Small intestine (tissue), 16 donors: ENCODE measurements at places on chromosomes 4 and X. TPM values are rescaled to one million over a fixed set of nuclear protein-coding genes. Genes with fewer than 3 reads are reported as not detected.

Gene IBSP
- polyA plus RNA-seq: 0.04 TPM

- no peak for DNase-seq
These were observed 72.5 kb downstream of the SLC16A2 start for GRCh38 chrX:74493806-74494205.

DNA sequence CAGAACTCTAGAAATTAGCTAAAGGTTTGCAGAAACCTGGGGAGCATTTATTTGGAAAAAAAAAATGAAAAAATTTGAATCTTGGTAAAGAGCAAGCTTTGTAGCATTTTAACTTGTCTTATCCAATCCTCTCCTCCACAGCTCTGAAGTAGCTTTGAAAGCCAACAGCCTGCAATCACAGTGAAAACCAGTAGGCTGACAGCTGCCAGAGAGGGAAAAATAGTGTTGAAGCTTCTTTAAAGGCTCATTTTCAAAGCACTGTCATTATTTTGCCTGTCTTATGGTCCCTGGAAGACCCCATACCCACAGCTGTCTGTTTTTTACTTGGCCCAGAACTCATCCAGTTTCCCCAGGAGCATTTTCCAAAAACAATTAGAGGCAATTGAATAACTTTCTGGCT lies 230.8 kb upstream of the EDNRA start:
- no peak for DNase-seq

DNA sequence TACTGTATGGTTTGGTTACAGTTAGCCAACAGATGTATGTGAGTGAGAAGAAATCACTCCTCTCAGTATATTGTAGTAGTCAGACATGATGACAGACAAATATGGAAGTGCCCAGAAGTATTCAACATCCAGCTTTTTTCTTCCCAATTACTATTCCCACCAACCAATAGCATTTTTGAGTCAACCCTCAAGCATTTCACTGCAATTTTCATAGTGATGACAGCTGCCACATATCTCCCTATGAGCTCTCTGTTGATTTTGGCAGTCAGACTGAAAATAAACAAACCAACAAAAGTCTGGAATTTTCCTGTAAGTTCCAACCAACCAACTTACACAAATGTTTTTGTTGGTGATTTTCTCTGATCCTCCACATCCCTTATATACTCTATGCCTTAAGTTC lies 8.2 kb upstream of the TRAM1L1 start:
- DNase-seq: no peak

DNA sequence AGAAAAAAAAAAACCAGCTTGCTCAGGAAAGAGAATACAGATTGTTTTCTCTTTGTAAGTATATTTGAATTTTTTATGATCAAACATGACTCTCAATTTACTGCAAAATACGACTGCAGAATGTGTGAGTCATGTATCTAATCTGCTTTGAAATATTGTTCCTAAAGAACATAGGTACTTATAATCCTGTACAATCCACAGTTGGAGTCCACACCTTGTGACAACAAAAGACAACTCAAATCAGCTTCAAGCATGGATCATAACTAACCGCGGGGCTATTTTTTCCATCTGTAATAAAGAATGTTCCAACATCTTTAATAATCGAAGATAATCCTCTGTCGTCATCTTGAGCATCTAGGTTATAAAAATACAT lies 77.8 kb upstream of the STIM2 start:
- DNase-seq: peak; percentile 39

Gene TCEAL7
- polyA plus RNA-seq: 4.3 TPM

GRCh38 chr4:140252141-140252741 lies 98.3 kb upstream of the MAML3 start:
- DNase-seq: peak; percentile 61

Gene NONO
- 82.5 TPM for polyA plus RNA-seq

DNA sequence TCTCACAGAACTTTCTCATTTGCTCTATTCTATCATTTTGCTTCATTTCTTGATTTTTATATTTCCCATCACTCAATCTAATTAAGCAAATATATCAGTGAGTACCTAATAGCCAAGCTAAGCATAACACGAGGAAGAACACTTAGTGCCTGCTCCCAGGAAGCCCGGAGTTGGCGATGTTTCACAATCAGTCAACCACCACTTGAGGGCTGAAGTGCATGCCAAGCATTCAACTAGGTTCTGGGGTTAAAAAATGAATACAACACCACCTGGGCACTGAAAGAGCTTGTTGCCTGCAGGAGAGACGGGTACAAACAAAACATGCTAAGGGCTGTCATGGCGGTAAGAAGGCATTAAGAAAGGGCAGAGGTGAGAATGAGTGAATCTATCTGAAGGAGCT lies 47.5 kb downstream of the UCHL1 start:
- DNase-seq: no peak

DNA sequence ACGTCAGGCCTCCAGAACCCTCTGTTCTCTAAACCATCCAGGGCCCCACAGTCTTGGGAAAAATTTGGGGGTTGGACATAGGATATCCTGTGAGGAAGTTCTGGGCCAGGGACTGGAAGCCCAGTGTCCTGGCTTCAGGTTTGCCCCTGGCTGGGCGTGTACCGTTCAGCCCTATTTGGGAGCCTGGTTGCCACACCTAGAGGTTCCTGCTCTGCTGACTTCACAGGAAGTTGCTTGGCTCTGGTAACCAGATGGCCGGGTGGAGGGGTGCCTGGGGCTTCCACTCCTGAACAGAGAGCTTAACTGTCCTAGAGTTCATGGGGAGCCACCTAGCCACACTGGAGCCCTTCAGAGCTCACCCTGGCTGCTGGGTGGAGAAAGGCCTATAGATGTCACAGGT lies 1.1 kb downstream of the TAFAZZIN start:
- DNase-seq: no peak

DNA sequence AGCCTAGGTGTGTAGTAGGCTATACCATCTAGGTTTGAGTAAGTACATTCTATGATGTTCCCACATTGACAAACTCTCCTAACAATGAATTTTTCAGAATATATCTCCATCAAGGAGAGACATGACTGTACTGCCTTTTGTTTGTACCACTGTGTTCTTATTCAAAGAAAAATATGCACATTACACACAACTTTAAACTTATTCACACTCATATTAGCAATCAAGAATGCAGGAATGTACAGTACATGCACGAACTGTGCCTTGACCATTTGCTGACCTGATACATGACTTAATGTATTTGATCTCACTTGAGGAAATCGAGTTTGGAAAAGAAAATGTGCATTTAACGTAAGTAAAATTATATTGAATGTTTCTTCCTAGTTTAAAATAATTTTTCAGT lies 525.1 kb upstream of the AGA start:
- no peak for DNase-seq

Gene HTN1
- polyA plus RNA-seq: not detected

Gene TLR7
- 0.09 TPM for polyA plus RNA-seq

Gene MAGEB2
- not detected for polyA plus RNA-seq

- peak; percentile 26 for DNase-seq
These were observed 19.9 kb upstream of the KLHL8 start for GRCh38 chr4:87240341-87240740.

GRCh38 chr4:67712650-67713528 lies 11.9 kb upstream of the UBA6 start:
- no peak for DNase-seq

DNA sequence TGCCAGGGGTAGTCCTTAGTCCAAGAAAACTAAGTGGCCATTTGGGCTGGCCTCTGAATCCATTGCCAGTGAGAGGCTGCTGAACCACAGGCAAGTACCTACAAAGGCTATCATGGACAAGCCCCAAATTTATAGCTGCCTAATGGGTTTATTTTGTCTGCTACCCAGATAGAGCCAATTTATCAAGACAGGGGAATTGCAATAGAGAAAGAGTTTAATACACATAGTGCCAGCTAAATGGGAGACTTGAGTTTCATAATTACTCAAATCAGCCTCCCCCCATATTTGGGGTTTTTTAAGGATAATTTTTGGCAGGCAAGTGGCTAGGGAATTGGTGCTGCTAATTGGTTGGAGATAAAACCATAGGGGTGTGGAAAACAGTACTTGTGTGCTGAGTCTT lies 73.1 kb upstream of the BMP2K start:
- no peak for DNase-seq

DNA sequence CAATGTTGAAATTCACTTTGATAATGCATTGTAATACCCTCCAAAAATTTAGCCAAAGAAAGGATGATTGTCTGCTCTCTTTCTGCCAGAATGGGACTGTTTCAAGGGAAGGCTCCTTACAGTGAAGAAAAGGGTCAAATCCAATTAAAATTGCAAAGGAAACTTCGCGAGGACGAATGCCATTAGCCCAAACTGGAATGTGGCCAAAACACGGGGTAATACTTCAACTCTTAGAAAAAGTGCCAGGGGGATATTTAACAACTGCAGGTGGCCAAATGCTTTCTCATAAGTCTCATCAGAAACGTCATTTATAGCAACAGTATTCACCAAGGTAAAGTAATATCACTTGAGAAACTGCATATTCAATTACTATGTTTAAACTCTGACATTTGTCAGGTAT lies 29.0 kb downstream of the NKX3-2 start:
- DNase-seq: no peak

DNA sequence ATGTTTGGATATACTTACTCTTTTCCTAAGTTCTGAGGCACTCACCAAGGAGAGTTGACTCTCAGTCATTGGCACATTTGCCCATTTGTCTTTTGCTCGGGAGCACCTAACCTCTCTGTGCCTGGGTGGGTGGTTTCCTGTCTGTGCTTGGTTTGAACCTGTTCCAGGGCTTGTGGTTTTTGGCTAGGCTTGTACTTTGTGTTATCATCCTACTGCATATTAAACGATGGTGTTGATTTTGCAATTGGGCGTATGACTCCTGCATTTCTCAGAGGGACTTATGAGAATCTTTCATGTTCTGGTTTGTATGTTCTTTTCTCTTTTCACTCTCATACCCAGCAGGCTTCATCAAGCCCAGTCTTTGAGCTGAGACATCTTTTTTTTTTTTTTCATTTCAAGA lies 161.7 kb downstream of the BTC start:
- DNase-seq: no peak

DNA sequence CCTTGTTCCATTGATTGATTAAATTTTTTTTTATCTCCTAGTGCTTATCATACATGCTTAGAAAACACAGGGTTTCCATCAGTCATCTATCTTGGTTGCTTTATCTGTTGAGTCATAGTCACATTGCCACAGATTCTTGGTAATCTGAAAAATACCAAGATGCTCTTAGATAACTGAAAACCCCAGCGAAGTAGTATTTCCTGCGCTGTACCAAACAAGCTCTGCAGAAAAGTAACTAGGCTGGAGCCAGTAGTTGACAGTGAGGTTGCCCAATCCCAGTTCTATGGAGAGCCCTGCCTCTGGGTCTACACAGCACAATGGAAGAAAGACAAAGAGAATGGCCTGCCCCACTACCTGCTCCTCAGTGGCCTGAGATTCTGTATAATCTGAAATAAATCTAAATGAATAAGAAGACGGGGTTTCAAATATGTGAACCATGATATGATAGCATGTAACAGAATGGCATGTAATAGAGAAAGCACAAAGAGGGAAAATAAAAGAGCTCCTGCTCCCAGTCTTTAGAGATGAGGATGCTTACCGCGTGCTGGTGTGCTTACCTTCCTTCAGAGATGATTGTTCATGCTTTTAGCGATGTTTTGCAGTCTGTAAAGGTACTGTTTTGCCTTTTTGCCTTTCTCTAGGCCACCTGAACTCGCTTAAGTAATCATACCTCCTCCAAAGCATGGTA lies 55.3 kb upstream of the RAPGEF2 start:
- DNase-seq: peak; percentile 35

DNA sequence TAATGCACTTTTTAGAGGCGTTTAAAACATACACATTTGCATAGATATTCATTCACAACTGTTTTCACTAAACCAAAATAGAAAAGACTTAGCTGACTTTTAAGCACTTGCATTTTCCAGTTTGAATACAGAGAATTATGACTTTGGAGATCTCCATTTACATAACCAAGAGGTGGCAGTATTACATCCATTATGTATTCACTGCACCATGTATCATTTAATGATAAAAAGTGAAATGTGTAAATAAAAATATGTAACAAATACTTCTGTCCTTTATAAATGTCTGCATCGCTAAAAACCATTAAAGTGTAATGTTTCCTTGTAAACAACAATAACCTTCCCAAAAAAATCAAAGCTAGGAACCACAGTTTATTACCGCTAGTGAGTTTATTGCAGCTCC lies 413.2 kb downstream of the FGF13 start:
- DNase-seq: no peak

Gene ENPEP
- 38.6 TPM for polyA plus RNA-seq

- DNase-seq: no peak
These were observed 408.9 kb downstream of the NAP1L3 start for GRCh38 chrX:93264261-93265002.

- DNase-seq: no peak
These were observed 27.2 kb upstream of the PDLIM3 start for GRCh38 chr4:185562531-185562930.

GRCh38 chr4:78432896-78433295 lies 118.7 kb upstream of the ANXA3 start:
- DNase-seq: peak; percentile 35

- DNase-seq: no peak
These were observed 61.9 kb upstream of the PAGE4 start for GRCh38 chrX:49767236-49767635.

- DNase-seq: no peak
These were observed 144.9 kb downstream of the C4orf33 start for GRCh38 chr4:129240816-129241215.

GRCh38 chr4:146633471-146633800 lies 5.3 kb upstream of the POU4F2 start:
- no peak for DNase-seq

Gene TRIML1
- not detected for polyA plus RNA-seq
